ENCODE measurements at places on chromosomes 16 and 17.

GRCh38 chr17:47670064-47670463 is 20.3 kb downstream of the KPNB1 start:
- no peak for DNase-seq

DNA sequence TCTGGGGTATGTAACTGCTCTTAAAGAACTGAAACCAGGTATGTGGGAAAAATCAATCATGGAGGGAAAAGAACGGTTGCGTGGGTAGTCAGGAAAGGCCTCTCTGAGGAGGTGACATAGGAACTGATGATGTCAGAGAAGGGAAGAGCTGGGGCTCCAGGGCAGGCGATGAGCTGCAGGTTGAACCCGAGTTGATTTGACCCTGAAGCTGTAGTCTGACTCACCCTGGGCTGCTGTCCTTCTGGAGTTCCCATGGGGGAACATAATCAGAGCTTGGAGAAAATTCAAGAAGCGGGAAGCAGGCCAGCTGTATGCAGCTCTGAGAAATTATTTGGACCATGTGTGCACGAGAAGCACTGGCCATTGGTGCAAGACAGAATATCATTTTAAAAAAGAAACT is 16.7 kb downstream of the SLC6A2 start:
- no peak for DNase-seq

DNA sequence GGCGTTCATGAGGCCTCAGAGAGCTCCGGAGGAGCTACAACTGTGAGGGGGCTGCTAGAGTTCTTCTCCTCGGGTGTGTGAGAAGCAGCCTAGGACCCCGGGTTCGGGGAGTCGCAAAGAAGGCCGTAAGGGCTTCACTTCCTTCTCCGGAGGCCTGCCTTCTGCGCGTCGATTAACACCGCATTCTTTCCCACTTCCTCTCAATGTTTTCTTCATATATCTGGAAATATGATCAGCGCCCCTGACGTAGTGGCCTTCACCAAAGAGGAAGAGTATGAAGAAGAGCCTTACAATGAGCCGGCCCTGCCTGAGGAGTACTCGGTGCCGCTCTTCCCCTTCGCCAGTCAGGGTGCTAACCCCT is 449 bp downstream of the SMCR8 start:
- DNase-seq, result peak; percentile 9

- no peak for DNase-seq
Measured at GRCh38 chr17:17576772-17577234, 14.7 kb downstream of the PEMT start.

- no peak for DNase-seq
Measured at GRCh38 chr16:66287926-66288325, 78.6 kb upstream of the CDH5 start.

DNA sequence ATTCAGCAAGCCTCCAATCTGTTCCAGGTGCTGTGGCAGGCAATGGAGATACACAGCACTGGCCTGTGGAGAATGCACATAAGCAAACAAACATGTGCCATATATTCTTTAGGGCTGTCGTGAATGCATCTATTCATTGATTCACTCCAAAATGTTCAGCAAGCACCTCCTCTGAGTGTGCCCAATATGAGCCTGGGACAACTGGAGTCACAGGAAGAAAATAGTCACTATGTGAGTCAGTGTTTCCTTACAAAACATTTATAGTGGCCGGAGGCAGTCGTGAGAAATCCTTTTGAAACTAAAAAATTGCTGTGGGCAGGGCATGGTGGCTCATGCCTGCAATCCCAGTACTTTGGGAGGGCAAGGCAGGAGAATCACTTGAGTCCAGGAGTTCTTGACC is 310.1 kb downstream of the CA10 start:
- peak; percentile 17 for DNase-seq

GRCh38 chr16:81204798-81205680 is 33.5 kb upstream of the BCO1 start:
- DNase-seq, result peak; percentile 26

DNA sequence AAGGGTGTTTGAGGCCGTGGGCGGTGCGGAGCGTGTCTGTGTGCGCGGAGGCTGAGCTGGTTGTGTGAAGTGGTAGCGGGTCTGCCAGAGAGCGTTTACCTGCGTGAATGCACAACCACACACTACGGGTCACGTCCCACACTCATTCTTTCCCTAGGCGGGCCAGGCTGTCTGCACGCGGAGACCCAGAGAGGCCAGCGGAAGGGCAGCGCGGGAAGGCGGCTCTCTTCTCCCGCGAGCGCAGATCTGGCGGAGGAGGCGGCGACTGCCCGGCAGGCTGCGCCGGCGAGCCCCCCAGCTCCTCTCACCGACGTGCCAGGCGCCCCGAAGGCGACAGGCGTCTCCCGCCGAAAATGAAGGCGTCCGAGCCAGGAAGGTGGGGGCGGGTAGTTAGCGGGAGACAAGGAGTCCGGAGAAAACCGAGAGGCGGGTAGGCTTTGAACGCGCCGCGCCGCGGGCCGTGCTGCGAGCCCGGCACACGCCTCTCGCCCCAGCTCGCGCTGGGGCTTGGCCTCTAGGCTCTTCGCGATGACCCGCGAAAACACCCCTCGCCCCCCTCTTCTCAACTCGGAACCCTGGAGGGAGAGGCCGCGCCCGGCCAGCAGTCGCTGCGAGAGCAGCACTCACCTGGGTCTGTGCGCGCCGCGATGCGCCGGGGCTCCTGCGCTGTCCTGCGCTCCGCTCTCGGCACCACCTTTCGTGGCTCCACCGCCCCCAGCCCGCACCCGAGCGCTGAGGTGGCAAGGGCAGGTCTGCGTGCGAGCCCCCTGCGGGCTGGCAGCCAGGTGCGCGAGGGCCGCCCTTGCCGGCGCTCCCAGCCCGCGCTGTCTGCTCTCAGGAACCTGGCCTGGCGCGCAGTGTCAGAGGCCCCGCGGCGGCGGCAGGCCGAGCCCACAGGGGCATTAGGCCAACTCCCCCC is 2.0 kb upstream of the FOXF1 start:
- no peak for DNase-seq

GRCh38 chr16:58046054-58046881 is 20.7 kb downstream of the MMP15 start:
- DNase-seq, result no peak

DNA sequence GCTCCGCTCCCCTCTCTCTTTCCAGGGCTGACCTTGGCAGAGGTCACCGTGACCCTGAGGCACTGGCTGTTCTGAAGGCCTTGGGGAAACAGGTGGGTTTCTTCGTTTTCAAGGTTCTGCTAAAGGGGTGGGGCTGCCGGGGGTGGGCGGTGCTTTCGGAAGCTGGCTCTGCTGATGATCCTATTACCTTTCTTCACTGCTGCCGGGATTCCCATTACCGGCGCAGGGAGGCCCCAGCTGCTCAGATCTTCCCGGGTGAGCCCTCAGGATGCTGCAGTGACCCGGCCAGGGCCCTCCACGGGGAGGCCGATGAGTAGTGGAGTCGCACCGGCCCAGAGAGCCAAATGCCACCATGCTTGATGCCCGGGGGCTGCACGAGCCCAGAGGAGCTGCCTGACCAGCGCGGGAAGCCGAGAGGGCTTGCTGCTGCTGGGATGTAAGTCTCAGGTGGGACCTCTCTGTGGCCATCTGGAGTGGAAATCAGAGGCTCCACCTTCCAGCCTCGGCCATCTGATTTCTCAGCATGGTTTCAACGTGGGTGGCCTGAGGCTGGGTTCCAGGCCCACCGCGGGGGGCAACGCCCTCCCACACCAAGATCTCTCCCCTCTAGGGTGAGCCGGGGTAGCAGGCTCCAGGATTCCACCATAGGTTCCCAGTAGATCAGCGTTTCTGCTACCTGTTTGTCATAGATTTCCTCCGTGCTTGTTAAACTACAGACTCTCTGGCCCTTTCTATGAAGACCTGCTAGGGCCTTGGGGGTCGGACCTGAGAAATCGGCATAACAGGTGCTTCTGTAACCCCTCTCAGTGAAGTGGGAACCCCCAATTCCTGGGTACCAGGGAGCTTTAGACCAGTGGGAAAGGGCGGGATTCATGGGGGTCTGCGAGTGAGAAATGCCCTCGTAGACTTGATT is 21.6 kb upstream of the ADCY7 start:
- peak; percentile 36 for DNase-seq

- no peak for DNase-seq
Measured at GRCh38 chr17:73548620-73549311, 95.5 kb downstream of the SDK2 start.

DNA sequence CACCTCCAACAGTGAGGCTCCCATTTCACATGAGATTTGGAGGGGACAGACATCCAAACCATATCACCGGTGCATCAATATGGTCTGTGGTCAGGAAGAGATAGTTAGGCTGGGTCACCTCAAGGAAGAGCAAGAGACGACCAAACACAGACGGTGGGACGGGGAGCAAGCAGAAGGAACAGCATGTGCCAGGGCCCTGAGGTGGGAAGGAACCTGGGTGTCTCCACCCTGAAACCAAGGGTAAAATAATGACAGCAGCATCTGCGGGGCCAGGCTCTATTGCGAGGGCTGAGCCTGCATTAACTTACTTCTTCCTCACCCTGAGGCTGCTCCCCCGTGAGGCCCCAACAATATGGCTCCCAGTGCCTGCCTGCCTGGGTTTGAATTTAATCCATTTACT is 8.9 kb upstream of the PRSS21 start:
- DNase-seq, result no peak

GRCh38 chr17:62597920-62598319 is 29.6 kb upstream of the MRC2 start:
- DNase-seq, result no peak

DNA sequence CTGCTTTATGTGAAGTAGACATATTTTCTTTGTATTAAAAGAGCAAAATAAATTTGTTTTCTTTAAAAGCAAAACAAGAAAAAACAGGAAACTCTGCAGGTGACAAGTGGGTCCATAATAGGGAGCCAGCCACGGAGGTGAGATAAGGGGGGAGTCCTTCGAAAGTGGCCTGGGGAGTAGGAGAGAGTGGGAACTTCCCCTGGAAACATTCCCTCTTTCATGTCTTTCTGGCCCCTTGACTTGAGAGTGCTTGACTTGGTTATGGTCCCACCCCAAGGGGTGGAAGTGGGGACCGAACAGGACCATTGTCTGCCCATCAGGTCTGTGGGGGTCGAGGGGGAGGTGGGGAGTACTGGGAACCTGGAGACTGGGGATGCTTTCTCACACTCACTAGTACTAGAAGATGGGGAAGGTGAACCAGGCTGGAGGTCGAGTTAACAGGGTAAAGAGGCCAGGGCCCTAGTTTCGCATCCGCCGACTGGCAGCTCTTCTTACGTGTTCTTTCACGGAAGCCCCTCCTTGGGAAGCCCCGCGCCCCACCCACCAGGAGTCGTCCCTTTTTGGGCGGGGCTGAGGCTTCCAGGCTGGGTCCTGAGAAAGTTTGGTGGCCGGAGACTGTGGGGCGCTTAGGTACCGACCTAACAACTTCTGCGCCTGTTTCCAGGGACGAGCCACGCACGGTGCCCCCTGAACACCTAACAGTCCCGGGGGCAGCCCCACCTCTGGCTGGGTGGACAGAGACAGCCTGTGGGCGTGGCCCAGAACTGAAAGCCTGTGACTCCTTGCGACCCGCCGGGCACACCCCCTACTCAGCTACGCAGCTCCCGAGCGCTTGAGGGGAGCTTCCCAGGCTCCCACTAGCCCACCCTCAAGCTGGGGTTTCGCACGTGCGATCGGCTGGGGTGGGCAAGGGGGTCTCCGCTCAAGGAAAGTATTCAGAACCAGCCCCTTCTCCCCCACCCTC is 790 bp downstream of the TRADD start:
- no peak for DNase-seq

DNA sequence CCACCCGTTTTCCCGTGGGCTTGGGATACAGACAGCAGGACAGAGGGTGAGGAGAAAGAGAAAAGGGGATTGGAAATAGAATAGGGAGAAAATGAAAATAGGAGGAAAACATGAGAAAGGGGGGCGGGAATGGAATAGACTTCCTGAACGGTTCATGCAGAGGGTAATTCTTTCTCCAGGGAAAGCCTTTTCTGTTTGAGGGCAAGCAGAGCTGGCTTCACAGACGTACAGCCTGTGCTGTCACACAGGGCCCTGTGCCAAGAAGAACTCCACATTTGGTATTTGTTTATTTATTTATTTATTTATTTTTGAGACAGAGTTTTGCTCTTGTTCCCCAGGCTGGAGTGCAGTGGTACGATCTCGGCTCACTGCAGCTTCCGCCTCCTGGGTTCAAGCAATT is 12.0 kb downstream of the MILR1 start:
- DNase-seq, result no peak

- no peak for DNase-seq
Measured at GRCh38 chr16:17607075-17607509, 136.3 kb upstream of the XYLT1 start.

GRCh38 chr17:63358111-63358839 is 87.8 kb downstream of the CYB561 start:
- DNase-seq, result no peak

- no peak for DNase-seq
Measured at GRCh38 chr17:75572713-75573539, 14.7 kb upstream of the MYO15B start.

DNA sequence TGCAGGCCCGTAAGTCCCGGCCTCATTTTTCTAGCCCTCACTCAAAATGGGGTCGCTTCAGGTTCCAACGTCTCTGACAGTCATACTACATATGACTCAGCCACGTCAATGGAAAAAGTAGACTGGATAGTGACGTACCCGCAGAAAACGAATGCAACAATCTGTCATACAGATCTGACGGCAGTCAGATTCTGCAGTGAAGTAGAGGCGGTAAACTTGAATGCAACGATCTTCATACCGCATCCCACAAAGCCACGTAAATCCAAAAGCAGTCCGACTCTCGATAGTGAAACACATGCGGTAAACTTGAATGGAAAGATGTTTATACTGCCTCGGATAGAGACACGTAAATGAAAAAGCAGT is 38.4 kb upstream of the ARL4D start:
- peak; percentile 40 for DNase-seq

- no peak for DNase-seq
Measured at GRCh38 chr17:74150428-74151025, 53.0 kb upstream of the RPL38 start.

GRCh38 chr16:9489835-9490467 is 398.5 kb downstream of the HAPSTR1 start:
- no peak for DNase-seq

All from RWPE1 (cell line).